ENCODE measurements at places on chromosomes 6 and 20.

GRCh38 chr6:88246654-88247053 is 80.5 kb upstream of the CNR1 start:
- DNase-seq, result no peak

- peak; percentile 49 for DNase-seq
Observed at GRCh38 chr20:667351-668034, 8.1 kb downstream of the SCRT2 start.

- DNase-seq, result no peak
Observed at GRCh38 chr6:110095101-110095500, 84.4 kb downstream of the WASF1 start.

GRCh38 chr20:11204926-11205768 is 531.3 kb upstream of the JAG1 start:
- peak; percentile 1 for DNase-seq

DNA sequence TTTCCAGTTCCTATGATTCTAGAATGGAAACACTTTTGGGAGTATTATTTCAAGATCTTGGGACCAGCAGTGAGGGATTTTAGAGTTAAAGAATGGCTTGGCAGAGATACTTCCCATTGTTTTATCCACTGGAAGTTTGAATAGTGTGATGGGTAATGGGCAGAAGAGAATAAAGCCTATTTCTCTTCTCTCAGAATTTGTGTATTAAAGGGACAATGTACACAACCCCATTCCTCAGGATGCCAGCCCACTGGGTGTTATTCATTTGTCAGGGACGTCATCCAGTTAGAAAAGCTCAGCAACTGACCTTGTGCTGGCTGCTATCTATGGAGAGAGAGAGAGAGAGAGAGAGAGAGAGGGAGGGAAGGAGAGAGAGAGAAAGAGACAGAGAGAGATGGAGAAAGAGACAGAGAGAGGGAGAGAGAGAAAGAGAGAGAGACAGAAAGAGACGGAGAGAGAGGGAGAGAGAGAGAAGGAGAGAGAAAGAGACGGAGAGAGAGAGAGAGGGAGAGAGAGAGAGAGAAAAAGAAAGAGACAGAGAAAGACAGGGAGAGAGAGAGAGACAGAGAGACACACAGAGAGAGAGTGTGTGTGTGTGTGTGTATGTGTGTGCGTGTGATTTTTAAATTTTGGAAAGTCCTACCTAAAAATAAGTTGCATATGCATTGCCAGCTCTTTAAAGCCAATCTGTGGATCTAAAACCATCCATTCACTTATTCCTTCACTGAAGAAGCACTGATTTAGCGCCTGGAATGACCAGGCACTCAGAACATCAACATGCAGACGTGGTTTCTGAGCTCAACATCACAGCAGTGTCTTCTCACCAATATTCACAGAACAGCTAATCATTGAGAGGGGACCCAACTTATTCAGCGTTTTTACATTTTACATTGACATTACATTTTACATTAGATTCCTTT is 388.8 kb downstream of the THBS2 start:
- no peak for DNase-seq

DNA sequence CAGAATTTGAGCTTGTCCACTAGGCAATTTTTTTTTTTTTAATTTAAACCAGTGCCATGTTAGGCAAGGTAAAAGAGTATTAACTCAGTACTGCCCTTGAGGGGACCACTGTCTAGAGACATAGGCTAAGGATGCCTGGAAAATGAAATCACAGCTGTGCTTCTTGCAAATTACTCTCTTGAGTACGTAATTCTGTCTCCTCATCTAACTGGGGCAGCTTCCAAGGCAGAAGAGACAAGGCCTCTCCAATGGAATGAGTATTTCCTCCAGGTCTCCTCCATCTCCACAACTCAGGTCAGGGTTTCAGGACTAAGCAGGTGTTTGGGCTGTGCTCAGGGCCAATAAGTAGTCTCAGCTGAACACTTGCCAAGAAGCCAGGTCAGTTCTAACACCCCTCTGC is 33.8 kb upstream of the MRPS10 start:
- DNase-seq, result no peak

- no peak for DNase-seq
Observed at GRCh38 chr6:49563006-49563886, 12.8 kb downstream of the C6orf141 start.

DNA sequence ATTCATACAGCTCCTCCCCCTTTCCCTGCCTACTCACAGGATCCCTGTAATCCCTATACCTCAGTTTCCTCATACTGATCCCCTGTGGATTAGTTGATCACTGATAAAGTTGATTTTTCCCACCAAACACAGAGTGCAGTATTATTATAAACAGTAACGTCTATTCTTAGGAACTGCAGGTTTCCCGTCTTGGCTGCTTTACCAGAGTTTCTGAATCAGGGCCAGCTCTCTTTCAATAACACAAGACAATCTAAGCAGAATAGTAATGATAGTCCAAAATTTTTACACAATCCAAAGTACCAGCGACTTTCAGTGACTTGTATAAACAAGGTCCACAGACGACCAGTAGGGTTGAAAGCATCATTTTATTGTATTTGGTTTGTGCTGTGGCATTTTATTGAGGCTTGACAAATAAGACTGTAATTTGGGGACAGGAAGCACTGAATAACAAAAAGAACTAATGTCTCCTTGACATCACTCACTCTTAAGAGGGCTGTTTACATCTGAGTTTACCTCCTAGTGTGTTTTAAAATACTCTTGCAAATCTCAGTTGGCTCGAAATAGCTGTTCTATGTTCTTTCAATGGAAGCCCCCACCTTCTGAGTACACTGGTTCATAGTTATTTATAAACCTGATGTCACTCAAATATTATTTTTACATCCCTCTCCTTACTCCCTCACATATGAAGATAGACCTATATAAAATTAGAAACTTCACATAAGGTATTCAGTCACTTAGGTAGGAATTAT is 6.1 kb upstream of the JARID2 start:
- DNase-seq, result no peak

DNA sequence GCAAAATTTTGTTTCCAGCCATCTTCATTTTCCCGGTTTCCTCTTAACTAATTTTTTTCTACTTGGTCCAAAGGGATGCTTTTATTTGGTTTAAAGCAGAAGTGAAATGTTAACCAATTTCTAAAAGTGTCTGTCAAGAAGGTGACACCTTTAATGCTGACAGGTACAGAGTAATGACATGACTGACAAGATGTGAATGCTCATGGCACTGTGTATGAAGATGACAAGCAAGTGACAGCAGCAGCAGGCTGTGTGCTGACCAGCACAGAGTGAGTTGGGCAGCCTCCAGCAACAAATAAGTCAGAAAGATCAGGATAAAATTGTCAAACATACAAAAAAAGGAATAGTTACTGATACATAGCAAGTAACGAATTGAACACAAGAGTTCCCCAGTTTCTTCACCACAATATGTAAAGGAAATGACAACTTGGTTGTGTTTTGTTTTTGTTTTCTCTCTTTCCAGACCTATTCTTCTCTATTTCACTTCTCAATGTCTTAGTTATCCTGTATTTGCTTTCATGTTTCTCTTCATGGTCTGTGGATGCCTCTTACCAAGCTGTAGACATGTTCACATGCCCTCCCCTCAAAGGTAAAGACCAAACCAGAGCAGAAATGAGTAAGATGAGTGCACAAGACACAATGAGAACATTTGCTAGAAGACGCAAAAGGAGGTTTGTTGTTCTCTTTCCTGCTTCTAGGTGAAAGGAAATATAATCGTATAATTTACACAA is 174.9 kb downstream of the FRK start:
- DNase-seq, result no peak

DNA sequence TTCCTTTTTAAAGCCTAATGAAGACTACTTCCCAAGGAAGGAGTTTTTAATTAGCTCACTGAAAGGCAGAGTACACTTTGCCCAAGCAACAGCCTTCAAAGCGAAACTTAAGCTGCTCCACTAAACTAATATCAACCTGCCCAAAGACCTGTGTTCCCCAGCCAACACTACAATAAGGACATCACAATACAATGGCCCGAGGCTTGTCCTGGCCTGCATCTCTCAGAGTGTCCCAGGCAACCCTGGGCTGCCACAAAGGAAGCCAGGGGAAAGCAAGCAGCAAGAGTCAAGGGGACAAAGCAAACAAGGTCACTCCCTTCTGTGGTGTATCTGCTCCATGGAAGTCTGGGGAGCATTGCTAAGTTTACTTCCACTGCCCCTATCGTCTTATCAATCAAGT is 52.3 kb downstream of the PIGU start:
- DNase-seq, result no peak

- no peak for DNase-seq
Observed at GRCh38 chr20:17684077-17684888, 2.2 kb upstream of the RRBP1 start.

- DNase-seq, result no peak
Observed at GRCh38 chr20:47122560-47122959, 227.9 kb downstream of the EYA2 start.

DNA sequence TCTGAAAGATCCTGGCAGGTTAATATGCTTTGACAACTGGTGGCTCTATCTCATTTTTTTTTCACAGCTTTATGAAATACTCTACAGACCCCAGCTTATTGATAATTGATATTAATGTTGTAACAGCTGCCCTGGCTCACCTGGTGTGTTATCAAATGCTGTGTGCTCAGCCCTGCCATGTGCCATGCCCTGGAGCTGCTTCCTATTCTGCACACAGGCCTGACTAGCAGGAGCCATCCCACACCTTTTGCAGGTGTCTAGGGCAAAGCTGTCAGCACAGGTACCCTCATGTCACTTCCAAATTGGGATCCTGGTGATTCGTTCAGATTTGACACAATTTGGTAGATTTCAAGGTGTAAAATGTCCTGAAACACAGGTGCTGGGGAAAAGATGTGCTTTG is 254.6 kb upstream of the MAN1A1 start:
- no peak for DNase-seq

DNA sequence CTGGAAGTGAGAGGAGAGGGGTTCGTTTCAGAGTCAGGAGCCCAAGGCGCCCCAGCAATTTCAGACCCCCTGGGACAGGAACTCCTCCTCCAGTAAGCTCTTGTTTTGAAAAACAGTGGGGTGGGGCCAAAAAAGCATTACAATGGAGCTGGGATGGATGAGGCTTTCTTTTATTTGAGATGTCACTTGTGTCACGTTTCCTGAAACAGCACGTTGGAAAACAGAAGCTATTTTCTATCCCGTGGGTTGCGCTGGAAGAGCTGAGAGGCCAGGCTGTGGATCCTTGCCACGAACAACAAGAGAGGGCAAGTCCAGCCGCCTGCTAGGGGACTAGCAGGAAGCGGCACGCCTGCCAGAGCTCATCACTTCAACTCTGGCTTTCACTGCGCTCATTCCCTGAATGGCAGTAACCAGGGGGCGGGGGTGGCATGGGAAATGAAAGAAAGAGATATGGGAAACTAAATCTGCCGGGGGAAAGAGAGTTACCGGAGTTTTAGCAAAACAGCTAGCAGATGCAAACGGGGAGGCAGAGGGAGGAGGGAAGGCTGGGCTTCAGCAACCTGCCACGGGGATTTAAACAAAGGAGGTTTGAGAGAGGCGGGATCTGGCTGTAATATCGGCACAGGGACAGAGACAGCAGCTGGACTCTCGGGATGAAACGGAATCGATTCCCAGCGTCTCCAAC is 34.6 kb downstream of the GCNT2 start:
- DNase-seq, result no peak

DNA sequence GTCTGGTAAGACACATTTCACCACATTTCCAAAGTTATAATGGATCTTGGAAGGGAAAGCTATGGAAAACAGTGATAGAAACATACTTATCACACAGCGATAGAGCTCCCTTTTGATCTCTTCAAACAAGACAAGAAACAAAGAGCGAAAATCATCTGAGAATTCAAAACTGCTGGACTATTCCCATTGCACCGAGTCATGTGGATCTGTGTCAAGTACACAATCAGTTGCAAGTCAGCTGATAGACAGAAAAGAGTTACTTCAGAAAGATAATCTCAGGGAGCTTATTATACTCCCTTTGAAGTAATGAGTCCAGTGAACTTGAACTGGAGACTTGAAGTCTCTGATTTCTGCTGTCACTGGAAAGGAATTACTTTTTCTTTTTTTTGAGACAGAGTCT is 89.7 kb upstream of the GCM1 start:
- no peak for DNase-seq

DNA sequence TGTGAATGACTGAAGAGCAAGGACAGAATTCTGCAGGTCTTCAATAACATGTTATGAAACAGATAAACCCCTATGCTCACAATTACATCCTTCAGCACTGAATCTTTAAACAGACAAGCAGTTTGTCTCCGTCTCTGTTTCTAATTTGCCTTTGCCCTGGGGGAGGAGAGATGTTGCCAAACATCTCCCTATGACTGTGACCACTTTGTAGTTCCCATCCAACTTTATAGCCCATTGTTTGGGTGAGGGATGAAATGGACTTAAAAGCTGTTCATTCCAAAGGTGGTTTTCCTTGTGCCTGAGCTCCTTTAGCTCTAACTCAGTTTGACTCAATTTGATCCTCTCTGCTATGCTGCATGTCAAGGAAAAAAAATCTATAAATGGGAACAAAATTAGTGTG is 19.5 kb upstream of the ADTRP start:
- no peak for DNase-seq

DNA sequence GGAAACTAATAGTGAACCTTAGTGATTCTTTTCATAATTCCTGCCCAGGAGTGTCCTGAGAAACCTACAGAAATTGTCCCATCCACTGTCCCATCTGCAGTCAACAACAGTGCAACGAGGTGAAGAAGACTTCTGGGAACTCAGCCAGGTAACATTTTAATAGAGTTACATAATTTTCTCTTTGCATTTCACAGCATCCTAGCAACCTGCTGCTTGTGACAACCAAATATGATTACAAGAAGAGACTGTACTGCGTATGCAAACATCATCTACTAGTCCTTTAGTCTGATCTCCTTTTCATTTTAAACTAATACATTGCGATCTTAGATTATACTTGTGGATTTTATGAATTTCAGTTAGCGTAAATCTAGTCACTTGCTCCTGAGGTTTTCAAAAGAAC is 951.6 kb downstream of the TFAP2A start:
- DNase-seq, result no peak

DNA sequence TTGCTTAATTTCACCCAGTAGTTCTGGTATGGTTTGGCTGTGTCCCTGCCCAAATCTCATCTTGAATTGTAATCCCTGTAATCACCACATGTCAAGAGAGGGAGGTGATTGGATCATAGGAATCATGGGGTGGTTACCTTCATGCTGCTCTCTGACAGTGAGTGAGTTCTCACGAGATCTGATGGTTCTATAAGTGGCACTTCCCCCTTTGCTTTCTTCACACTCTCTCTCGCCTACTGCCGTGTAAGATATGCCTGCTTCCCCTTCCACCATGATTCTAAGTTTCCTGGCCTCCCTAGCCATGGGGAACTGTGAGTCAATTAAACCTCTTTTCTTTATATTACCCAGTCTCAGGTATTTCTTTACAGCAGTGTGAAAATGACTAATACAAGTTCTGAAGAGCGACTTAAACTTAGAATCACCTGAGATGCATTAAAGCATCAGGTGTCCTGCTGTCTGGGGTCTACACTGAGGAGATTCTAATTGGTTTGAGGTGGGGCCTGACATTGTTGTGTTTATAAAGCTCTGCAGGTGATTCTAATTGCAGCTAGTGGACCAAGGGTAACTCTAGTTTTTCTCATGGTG is 82.1 kb upstream of the DTNBP1 start:
- no peak for DNase-seq

DNA sequence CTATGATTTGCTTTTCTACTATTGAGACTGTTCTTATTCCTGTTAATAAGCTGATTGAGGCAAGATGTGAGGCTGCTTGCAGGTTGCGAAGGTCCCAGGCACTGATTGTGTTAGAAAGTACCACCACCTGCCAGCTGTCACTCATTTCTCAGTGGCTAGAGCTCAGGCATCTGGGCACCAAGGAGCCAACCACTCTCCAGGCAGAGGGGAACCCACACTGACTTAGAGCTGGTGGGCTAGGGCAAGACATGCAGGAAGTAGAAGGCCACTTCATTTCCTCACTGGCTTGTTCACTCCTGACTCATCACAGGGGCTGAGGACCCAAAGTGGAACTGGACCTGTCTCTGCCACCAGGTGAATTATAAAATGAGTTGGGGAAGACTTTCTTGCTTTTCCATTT is 7.8 kb upstream of the DLL1 start:
- no peak for DNase-seq

Measured in stimulated activated CD8-positive, alpha-beta memory T cell treated with anti-CD3 and anti-CD28 coated beads, Interleukin-2, amount 100 ng/mL, for 48 hours (primary cell).